Left hindlimb (tissue), 1 donor: ENCODE measurements at places on chromosomes 12 and 14.

DNA sequence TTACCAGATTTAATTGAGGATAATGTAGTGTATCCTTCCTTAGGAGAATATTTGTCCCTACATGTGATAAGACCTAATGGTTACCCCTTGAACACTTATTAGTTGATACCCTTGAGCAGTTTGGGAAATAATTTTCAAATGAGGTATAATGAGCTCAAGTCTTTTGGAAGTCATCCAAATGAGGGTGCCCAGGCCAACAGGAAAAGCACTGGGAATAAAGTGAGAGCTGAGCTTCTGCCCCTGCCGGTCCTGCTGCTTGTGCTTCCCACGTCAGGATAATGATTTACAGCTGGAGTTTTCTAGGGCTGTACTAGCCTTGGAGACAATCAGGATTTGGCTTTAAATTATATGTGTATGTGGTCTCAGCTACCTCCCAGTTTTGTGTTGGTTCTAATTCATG is 178.8 kb upstream of the FRMD6 start:
- no peak for DNase-seq

DNA sequence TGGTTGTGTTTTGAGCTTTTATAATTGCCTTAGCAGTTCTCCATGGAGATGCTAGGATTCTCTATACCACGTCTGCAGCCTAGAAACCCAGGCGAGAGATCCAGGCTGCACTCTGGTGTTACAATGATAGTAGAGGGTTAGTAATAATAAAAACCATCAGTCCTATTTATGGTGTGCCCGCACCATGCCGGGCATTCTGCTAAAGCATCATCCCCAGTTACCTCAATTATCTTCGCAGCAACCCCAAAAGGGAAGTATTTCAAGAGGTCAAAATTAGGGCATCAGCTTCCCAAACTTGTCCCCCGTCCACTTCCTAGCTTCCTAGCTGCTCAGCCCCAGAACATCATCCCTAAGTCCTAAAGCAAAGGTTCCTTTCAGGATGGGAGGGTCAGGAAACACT is 3.2 kb downstream of the SYNE3 start:
- no peak for DNase-seq

DNA sequence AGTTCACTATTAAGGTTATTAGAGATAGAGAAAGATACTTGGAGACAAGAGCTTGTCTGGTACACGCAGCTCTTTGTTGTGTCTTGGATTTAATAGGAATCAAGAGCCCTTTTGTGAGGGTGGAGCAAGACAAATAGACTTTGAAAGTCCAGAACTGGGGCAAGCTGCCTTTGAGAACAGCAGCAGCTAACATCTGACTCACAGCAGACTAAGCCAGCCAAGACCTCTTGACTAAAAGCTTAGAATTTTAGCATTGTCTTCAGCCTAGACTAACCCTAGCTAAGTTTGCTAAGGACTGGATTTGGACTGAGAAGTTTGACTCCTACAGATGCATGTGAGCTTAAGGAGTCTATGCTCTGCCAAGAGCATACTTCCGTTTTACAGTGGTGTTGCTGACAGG is 201.9 kb upstream of the RBM19 start:
- DNase-seq: no peak

GRCh38 chr12:123396954-123397353 is 13.0 kb downstream of the KMT5A start:
- DNase-seq: no peak

GRCh38 chr12:120574106-120574505 is 7.1 kb downstream of the POP5 start:
- no peak for DNase-seq

DNA sequence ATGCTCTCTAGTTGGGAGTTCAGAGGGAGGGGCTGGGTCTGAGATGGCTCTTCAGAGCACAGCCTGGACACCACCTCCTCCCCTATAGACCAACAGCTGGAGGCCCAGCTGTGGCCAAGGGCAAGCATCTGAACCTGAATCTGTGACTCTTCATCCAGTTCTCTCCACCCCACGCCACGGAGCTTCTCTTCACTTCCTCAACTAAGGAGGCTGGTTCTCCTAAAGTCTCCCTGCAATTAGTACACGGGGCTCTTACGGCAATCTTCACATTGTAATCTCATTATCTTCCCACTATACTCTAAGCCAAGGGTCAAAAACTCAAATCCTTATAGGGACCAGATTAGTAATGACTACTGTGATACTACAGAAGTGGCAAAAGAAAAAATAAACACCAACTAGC is 9.8 kb downstream of the NRDE2 start:
- no peak for DNase-seq

GRCh38 chr14:31421200-31421599 is 850 bp upstream of the HEATR5A start:
- DNase-seq: no peak

DNA sequence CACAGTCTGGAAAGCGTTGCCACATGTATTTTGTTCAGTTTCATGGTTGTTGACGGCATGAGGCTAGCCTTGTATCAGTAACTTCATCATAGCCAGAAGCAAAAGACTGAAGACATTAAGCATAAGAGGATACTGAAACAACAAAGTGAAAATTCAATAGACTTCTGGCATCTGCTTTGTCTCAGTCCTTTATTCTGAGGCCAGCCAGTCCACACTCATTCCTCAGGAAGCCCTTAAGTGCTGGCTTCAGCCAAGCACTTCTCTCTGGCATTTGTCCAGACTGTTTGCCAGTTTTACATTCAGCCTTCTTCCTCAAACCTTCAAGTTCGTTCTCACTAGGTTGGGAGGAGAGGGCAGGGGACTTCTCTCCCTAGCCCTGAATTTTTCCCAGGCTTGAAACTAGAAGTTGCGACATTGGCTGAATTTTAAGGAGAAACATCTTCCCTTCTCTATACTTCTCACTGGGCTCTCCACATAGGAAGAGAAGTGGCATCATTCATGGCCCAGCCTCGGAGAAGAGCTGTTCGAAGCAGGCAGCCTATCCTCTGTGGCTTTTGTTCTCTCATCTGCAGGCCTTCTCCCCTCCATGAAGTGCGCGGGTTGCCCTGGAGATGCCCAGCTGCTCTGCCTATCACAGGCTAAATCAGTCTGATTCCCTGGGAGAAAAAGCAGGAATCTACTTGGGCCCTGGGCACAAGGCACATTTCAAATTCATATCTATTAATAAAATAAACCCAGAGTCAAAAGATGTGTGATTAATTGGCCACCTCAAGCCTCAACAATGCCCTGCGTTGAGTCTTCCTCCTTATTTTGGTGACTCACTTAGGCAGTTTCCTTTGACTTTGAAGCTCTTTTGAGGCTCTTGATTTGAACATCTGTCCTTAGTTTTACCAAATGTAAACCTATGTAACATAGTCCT is 130.9 kb upstream of the PLEKHA5 start:
- DNase-seq: no peak

DNA sequence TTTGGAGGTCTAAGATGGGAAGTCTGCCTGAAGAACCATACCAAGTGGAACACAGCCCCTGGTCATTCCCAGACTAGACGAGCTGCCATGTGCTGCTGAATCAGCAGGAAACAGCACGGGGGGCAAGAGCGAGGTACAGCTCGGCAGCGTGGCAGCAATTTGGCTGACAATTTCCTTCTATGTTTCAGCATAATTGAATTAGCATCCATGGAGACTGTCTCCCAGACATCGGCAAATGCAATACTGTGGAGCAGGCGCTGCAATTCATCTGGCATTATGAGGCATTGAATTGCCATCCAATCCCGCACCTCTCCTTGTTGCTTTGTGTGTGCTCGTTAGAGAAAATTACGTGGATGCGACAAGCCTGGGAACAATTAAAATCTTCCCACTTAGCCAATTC is 46.0 kb upstream of the CCDC60 start:
- no peak for DNase-seq

DNA sequence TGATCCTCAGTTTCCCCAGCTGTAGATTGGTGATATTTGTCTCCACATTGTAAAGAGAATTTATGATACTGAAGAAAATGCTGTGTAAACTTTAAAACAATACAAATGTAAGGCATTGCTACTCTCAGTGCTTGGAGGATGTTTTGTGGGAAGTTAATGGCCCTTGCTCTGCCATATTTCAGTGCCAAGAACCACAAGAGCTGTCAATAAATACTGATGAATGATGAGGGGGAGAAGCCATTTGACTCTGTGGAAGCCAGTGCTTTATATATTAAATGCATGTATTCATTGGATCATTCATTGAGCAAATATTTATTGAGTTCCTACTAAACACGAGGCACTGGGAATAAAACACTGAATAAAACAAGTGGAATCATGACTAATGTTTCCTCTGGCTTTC is 30.8 kb downstream of the CACNA1C start:
- no peak for DNase-seq

GRCh38 chr14:37246427-37246829 is 48.7 kb downstream of the MIPOL1 start:
- no peak for DNase-seq

- DNase-seq: no peak
These were observed 66.1 kb upstream of the ZDHHC17 start for GRCh38 chr12:76697849-76698248.

DNA sequence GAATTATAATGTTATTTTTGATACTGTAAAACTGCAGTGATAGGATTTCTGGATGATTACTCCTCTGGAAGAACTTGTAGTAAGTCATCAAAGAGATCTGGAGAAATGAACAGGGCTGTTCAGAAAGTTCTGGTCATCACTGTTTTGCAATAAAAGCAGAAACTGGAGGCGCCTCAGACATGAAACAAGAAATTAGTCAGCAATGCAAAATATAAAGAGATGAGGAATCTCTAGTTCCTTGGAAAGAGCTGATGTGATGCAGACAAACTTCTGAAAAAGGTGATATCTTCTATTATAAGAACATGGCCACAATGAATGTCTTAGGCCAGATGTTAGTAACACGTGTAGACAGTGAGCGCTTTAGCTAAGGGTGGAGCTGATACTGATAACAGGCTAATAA is 9.5 kb downstream of the ACIN1 start:
- no peak for DNase-seq

DNA sequence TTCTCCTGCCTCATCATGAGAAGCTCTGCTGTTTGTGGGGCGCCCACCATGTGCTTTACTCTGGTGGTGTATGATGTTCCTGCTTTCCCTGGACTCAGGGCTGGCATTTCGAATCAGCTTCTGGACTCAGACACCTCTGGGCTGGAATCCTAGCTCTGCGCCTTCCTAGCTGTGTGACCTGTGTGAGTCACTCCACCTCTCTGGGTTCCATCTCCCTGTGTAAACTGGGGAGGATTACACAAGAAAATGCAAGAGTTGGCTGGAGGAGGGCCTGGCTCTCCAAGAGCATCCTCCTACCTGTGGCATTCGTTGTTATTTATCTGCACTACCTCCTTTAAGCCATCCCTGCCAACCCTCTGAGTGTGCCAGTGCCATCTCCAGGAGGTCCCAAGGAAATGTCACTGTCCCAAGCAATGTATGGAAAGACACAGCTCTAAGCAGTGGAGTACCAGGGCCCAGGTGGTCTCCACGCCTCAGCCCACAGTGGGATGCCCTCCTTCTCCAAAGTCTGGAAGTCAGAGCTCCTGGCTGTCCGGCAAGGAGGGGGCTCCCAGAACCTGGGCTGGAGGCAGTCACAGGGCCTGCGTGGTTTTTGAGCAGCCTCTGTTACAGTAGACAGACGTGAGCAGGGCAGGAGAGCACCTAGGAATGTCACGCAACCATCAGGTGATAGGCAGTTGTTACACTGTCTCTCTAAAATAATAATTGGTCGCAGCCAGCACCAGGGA is 7.3 kb upstream of the TNFAIP2 start:
- no peak for DNase-seq

- no peak for DNase-seq
These were observed 164.9 kb downstream of the TTC7B start for GRCh38 chr14:90651271-90651804.

DNA sequence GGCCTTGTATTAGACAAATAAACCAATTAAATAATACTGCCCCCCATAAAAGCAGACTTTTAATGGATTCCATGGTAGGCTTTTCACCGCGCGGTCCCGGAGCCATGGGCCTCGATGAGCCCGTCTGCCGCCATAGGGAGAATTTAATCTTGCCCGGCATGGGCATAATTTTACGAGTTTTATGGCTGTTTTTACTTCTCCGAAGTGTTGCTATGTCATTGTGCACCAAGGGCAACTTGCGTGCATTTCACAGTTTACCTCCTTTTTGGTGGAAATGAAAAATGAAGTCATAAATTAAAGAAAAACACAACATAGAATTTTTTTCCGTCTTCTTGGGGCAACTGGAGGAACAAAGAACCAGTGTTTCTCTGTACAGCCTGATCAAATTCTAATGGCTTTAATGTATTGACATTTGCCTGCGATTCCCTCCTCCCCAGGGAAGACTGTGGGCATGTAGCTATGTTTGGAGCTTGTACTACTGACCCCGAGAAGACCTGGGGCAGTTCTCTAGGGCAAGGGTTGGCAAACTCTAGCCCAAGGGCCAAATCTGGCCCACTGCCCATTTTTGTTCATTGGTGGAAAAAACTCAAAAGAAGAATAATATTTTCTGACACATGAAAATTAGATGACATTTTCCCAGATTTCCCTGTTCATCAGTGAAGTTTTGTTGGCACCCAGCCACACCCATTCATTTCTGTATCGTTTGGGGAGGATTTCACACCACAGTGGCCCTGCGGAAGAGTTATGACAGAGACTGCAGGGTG is 142.7 kb downstream of the CHST11 start:
- no peak for DNase-seq

DNA sequence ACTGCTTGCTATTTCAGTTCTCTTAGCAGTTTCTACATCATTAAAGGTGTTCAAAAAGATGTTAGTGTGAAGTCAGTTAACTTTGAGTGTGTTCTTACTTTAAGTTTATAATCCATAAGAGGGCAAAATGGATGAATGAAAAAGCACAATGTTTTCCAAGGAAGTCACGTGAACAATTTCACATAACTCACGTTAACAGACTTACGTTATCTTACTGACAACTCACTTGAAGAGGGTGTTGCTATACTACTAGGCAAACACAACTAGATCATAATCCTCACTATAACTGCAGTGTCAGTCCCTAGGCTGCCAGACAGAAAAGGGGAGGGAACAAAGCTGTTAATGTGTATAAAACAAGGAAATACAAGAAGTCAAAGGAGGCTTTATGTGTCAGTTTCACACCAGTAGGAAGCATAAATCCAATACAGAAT is 6.4 kb downstream of the SLC2A13 start:
- no peak for DNase-seq

GRCh38 chr14:93231129-93231979 is 24.3 kb downstream of the UBR7 start:
- no peak for DNase-seq

GRCh38 chr12:11555743-11556625 is 93.5 kb upstream of the ETV6 start:
- no peak for DNase-seq

DNA sequence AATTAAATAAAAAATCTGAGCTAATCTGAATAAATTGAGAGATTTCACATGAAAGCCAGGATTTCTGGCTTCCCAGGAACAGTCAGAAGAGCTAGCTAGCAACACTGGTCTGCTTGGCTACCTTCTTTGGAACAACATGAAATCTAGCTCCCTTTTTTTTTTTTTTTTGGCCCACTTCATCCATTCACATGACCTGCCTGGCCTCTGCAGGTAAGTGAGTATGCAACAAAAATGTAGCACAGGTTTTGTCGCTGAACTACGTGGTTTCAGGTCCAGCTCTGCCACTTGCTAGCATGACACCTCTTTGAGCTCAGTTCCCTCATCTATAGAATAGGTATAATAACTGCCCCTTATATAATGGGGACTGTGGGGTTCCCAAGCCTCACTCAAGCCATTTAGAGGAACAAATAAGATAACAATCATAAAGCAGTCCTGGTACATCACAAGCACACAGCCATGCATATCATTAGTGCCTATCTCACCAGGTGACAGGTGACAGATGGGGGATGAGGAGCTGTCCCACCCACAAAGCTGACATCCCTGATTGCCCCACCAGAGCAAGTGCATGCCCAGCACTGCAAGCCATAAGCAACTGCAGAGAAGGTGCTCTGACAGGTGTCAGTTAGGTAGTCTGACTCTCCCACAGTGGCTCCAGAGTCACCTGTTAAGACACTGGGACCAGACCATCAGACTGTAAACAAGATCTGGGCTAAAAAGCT is 25.6 kb downstream of the PXN start:
- DNase-seq: no peak
